Forelimb muscle (tissue), 1 donor: ENCODE measurements at places on chromosomes 3 and 15. TPM values are rescaled to one million over a fixed set of nuclear protein-coding genes. Genes with fewer than 3 reads are reported as not detected.

- no peak for DNase-seq
These were observed 28.8 kb upstream of the LEKR1 start for GRCh38 chr3:156797368-156797767.

DNA sequence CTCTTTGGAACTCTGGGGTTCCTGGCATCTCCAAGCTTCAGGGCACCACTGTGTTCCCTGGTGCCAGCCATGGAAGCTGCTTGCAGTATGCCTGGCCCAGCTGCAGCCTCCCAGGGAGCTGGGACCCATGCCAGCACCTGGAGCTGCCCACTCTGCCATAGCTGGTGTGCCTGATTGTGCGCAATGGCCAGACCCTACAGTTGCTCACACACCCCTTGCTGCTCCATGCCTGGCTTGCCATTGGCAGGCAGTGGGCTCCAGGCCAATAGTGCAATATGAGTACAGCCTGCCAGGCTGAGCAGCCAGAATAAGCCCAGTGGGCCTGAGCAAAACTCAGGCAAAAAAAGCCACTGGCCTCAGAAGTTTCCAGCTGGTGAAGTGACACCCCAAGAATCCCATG is 43.8 kb upstream of the LRRFIP2 start:
- DNase-seq: no peak

- no peak for DNase-seq
These were observed 102.0 kb downstream of the LMLN start for GRCh38 chr3:198062068-198062465.

DNA sequence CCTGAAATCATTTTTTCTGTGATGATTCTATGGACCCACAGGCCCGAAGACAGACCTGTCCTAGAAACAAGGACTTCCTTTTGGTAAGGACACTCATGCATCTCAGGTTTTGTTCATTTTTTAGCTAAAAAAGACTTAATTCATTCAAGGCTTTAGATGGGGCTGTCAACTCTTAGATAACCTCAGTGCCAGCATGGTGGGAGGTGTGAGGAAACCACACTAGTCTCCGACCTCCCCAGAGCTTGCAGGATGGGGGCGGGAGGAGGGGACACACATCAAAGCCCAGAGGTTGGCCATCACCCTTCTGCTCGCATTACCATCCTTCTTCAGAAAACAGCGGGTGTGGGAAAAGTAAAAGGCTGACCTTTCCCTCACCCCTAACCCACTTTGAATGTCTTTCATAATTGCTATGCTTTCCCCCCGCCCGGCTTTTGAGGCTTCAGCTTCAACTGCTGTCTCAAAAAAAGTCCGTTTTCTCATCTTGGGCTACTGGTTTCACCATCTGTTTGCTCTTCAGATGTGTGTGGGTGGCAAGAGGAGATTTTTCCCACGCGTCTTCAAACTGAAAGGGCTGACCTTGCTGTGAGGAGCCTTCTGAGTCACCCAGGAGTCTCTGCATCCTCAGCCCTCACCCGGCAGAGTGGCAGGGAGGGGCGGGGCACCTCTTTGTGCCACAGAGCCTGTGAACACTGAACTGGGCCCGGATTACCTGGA is 27.6 kb upstream of the CXCR6 start:
- no peak for DNase-seq

DNA sequence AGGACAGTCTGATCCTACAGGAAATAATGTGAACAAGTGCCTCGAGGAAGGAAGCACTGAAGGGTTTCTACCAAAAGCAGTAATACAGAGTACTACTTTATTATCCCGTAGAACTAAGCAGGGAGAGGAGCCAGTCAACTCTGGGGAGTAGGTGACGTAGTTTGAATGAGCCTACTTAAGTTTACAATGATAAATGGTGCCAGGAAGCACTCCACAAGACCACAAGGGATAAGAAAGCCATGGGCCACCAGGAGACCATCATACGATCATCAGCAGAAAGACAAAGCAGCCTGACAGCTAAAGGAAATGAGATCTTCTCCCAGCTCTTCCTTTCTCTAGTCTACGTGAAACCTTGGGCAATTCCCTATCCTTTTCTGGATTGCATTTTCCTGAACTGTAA is 27.3 kb downstream of the SST start:
- DNase-seq: no peak

GRCh38 chr3:154954757-154955156 is 125.4 kb upstream of the MME start:
- no peak for DNase-seq

DNA sequence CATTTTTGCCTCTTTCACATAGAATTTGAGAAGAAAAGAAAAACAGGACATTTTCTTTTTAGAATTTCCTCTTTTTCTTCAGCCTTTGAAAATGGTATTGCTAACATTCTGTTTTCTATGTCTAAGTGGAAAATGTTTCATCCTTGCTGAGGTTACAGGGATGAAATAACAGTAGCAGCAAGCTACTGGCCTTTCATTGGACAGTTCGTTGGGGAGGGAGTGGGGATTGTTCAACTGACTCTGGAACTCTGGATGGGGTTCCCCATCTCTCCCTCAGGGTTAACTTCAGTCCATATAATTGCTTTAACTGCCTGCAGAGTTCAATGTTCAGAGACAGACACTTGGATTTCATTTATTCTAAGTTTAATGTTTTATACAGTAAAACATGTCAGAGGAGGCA is 346.0 kb downstream of the NLGN1 start:
- no peak for DNase-seq

- DNase-seq: peak; percentile 31
These were observed 6.7 kb downstream of the NANOGP8 start for GRCh38 chr15:35078221-35078915.

DNA sequence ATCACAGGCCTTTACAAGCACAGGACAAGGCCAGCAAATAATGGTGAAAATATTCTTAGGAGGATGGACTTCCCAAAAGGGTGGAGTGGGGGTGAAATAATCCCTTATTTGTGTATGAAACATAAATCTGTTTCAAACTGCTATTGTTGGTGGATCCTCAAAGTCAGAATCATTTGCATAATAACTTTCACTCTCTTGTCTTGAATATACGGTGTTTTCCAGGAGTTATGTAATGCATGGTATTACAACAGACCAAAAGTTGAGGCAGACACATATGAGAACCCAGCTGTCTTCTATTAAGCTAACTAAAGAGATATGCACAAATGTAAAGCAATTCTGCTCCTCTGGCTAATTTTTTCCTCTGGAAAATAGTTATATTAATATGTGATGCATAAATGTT is 57.7 kb downstream of the PRTG start:
- no peak for DNase-seq

- DNase-seq: no peak
These were observed 89.6 kb downstream of the AAGAB start for GRCh38 chr15:67164811-67165253.

DNA sequence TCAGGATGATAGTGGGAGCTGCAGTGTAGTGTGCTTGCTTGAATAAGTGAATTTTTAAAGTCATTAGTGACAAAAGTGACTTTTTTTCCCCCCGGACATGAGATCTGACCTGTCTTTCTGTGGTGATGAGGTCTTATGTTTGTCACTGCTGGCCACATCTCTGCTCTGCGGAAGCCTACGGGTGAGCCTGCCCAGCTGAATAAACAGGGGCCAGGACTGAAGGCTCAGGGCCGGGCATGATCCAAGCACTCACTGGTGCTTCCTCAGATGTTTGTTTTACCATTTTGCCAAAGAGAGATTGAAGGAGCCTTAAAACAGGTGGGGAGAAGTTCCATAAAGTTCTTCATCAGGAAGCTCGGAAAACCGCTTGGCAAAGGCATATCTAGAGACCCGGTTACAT is 35.0 kb downstream of the RPL39L start:
- DNase-seq: no peak

GRCh38 chr3:37961622-37962431 is 28.8 kb upstream of the VILL start:
- DNase-seq: no peak

DNA sequence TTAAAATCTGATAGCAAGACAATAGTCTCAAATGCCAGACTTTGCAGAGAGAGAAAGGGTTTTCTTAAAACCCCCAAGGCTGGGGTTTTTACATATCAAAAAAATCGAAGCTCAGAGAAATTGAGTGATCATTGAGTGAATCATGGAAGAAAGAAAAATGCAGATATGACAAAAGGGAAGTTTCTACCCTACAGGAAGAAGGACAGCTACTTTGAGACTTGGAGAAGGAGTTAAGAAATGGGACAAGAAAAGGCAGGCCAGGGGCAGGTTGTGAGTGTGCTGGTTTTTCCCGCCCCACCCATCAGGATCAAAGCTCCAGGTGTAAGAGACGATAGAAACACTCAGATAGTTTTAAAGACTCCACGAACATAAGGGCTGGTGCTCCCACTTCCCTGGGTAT is 18.6 kb downstream of the TMEM158 start:
- no peak for DNase-seq

- no peak for DNase-seq
These were observed 3.0 kb upstream of the KLF15 start for GRCh38 chr3:126360046-126360713.

- no peak for DNase-seq
These were observed 999.7 kb upstream of the ALCAM start for GRCh38 chr3:104367000-104367399.

DNA sequence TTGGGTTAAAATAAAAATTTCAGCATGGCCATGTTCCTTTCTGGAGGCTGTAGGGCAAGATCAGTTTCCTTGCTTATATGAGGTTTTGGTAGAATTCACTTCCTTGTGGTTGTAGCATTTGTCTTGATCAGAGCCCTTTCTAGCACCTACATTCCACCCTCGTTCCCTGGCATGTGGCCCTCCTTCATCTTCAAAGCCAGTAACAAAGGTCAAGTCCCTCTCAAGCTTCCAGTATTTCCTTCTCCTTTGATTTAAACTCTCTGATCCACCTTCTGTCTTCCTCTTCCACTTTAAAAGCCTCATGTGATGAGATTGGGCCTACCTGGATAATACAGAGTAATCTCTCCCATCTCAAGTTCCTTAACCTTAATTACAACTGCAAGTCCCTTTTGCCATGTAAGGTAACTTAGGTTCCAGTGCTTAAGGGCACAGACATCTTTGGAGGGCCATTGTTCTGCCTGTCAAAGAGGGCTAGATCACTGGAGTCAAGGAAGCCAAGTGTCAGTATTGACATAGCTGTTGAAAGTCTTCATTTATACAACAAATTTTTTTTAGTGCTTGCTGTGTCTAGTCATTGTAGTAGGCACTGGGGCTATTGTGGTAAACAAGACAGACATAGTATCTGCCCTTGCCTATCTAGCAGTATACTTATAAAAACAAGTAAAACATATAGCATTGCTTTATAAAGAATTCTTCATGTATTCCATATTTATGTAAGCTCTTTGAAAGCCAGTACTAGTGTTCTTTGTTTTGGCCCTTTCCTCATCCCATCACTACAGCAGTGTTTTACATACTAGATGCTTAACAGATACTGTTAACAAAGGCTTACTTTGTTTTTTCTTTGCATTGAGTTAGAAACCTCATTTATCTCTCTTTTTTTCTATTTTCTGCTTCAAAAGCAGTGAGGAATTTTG is 40.7 kb downstream of the GLCE start:
- no peak for DNase-seq

DNA sequence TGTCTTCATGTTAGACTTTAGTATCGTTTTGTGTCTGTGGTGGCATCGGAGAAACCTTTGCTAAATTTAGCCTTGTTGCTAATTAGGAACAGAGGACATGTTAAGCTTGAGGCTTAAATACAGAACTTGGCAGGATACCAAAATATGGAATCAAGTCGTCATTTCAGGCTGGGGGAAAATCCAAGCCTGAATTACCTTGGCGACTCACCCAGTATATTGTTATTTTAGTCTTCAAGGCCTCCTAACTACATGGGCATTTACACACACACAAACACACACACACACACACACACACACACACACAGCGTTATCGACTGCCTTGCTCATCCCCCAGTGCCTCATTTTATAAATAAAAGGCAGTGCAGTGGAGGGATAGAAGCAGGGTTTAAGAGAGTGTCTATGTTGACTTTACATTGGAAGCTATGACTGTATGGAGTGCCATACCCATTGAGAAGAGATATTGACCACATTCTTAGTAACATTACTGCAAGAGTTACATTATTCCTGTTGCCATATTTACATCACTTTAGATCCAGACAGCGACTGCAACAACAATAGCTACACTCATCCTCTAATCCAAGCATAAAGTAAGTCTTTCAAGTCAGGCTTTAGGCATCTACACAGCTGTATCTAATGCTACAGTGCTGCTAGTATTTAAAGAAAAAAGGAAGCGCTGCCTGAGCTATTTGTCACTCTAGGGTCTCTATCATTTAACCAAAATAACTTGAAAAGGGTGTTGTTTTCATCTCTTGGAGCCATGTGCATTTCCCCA is 210.8 kb upstream of the SEMA6D start:
- no peak for DNase-seq

DNA sequence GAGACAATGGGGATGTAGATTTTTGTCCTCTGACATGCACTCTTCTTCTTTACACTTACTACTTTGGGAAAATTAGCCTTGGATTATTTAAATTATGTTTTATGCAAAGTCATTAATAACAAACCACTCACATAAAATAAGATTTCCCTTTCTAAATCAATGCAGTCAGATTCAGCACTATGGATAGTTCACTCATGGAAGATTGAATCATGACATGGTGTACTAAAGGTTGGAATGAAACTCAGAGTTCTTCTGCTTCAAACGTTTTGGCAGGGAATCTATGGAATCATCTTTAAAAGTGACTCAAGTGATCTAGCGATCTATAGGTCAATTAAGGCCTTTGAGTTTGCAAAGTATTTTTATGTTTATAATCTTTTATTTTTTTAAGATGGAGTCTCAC is 154.3 kb downstream of the KCNMB2 start:
- DNase-seq: no peak

GRCh38 chr3:131898346-131898745 is 136.5 kb downstream of the CPNE4 start:
- no peak for DNase-seq

Gene ACAN
- 4.1 TPM for polyA plus RNA-seq

Gene DLL4
- polyA plus RNA-seq: 14.1 TPM

Gene RARRES1
- 2.6 TPM for polyA plus RNA-seq

Gene GRIP2
- polyA plus RNA-seq: 29.3 TPM

Gene LRTM1
- polyA plus RNA-seq: 114 TPM

Gene GABRR3
- polyA plus RNA-seq: not detected

Gene CFAP92
- polyA plus RNA-seq: 1.1 TPM

Gene HYAL2
- polyA plus RNA-seq: 39.7 TPM

Gene SLC9C1
- 0.42 TPM for polyA plus RNA-seq

Gene FBXO40
- polyA plus RNA-seq: 3.4 TPM

Gene ATP8B4
- 1.9 TPM for polyA plus RNA-seq

Gene MUC20
- polyA plus RNA-seq: 3.5 TPM

Gene RHCG
- polyA plus RNA-seq: not detected

Gene UBA3
- 47.6 TPM for polyA plus RNA-seq

Gene RBPMS2
- polyA plus RNA-seq: 4.1 TPM
